ENCODE measurements at places on chromosomes 2 and 18. TPM values are rescaled to one million over a fixed set of nuclear protein-coding genes. Genes with fewer than 3 reads are reported as not detected.

The DCDC2C gene
- total RNA-seq = not detected

DNA sequence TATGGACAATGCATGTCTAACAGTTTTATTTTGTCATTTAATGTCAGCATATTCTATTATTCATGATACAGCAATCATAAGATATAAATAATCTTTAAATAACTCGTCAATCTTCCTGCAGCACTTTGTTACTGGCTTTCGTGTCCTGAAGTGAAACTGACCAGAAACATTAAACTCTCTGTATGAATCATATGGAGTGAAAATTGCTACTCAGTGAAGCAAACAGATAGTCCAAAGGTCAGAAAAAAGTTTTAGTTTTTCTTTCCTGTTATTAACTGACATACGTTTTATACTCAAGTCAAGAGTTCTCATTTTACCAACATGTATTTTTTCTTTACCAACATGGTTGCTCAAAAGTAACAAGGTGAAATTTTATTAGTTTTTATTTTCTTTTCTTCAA is 106.8 kb upstream of the GALNT5 start:
- no peaks in the 10 kb centered on the region for H3K4me1 ChIP-seq
- H3K27me3 ChIP-seq = no peaks in the 10 kb centered on the region
- DNase-seq = no peak
- H3K4me3 ChIP-seq = no peak overlapping the region

GRCh38 chr2:6937582-6937981 is 20.4 kb downstream of the RNF144A start:
- no peak overlapping the region for H3K4me3 ChIP-seq
- no peaks in the 10 kb centered on the region for H3K4me1 ChIP-seq
- DNase-seq = no peak
- H3K36me3 ChIP-seq = no peaks in the 10 kb centered on the region
- H3K27me3 ChIP-seq = no peaks in the 10 kb centered on the region
- H3K27ac ChIP-seq = no peak overlapping the region

GRCh38 chr2:196431957-196432356 is 207.6 kb upstream of the CCDC150 start:
- H3K4me1 ChIP-seq = no peaks in the 10 kb centered on the region
- H3K27ac ChIP-seq = no peak overlapping the region

- no peaks in the 10 kb centered on the region for H3K36me3 ChIP-seq
- H3K4me3 ChIP-seq = peak within 1 kb of the TSS; percentile 12
- H3K27ac ChIP-seq = no peak within 1 kb of the TSS
- no peaks in the 10 kb centered on the region for H3K4me1 ChIP-seq
Measured at GRCh38 chr2:70767699-70768589, at the start of gene ADD2. Gene ADD2 (minus strand): TSS chr2:70768200. CDS start chr2:70706408, 61,792 bp downstream.

GRCh38 chr2:220704810-220705209 is 867.3 kb downstream of the EPHA4 start:
- H3K4me1 ChIP-seq = no peaks in the 10 kb centered on the region
- H3K36me3 ChIP-seq = no peaks in the 10 kb centered on the region
- H3K27ac ChIP-seq = no peak overlapping the region
- no peaks in the 10 kb centered on the region for H3K27me3 ChIP-seq

DNA sequence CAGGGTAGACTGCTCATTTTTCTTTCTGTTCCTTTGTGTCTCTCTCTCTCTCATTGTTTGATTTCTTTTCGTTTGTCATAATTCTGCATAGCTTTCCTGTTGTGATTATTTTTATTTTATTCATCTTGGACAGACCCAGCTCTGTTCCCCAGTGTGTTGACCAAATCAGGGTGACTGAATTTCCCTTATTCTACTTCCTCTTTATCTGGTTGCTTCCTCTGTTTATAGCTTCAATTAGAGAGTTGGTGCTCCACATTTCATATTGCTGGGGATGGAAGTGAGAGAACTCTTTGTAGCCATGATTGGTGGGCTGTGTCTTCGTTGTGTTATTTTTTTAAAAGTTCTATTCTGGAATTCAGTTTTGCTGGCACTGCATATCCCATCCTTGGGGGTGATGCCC is 19.1 kb downstream of the PROKR1 start:
- H3K4me1 ChIP-seq = no peaks in the 10 kb centered on the region
- no peaks in the 10 kb centered on the region for H3K36me3 ChIP-seq

DNA sequence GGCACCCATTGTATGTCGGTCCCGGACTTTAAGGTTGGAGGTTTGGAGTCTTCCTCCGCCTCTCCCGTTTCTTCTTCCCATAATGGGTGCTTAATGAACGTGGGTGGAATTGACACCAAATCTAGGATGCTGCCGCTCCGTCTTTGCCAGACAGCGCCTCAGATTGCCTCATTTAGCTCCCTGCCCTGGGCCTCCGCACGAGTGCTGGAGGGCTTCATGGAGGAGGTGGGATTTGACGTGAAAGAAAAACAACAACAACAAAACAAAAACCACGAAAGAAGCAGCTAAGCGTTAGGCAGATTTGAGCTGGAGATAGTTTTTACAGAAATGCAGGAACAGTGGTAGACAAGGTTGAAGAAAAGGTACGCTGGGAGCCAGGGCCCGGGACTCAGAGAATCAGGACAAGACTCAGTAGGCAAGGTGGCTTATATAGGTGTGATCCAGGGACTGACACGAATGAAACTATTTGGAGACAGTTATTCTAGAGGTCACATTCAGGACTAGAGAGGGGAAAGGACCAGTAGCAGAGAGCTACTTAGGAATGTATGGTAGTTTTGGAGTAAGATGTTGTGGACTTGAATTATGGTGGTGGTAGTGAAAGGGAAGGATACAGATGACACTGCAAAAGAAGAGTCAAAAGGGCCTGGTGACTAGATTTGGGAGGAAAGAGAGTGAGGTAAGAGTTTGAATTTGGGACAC is 605 bp downstream of the ZNF2 start:
- peaks cover 2% of the 10 kb centered on the region for H3K36me3 ChIP-seq
- H3K27ac ChIP-seq = peak overlapping the region; percentile 99
- no peaks in the 10 kb centered on the region for H3K27me3 ChIP-seq
- DNase-seq = no peak
- peaks cover 11% of the 10 kb centered on the region for H3K4me1 ChIP-seq

DNA sequence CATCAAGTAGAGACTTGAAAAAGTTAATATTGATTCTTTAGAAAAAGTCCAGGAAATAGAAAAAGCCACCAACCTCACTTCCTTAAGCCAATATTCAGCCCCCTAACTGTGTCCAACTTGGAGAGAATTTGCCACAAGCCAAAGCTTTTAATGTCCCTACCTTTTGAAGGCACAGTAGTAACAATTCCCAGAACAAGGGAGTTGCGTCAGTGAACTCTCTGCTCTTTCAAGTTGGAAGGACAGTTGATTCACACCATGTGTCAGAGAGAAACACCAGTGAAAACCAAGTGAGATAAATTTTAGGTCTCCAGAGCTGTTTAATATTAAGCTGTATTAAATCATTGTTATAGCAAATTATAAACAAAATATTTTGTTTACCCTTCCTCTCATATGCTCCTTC is 66.1 kb downstream of the EXOC6B start:
- H3K27ac ChIP-seq = no peak overlapping the region
- no peaks in the 10 kb centered on the region for H3K27me3 ChIP-seq
- DNase-seq = no peak
- no peak overlapping the region for H3K4me3 ChIP-seq

GRCh38 chr18:74778191-74778847 is 180.6 kb downstream of the ZNF407 start:
- no peak for DNase-seq
- no peak overlapping the region for H3K27ac ChIP-seq
- no peaks in the 10 kb centered on the region for H3K27me3 ChIP-seq
- H3K36me3 ChIP-seq = no peaks in the 10 kb centered on the region
- no peak overlapping the region for H3K4me3 ChIP-seq

- no peaks in the 10 kb centered on the region for H3K36me3 ChIP-seq
- DNase-seq = no peak
- H3K4me1 ChIP-seq = no peaks in the 10 kb centered on the region
- no peaks in the 10 kb centered on the region for H3K27me3 ChIP-seq
Measured at GRCh38 chr2:8049851-8050571, 631.8 kb upstream of the ID2 start.

GRCh38 chr2:34105006-34105767 is 506.1 kb upstream of the FAM98A start:
- H3K27me3 ChIP-seq = no peaks in the 10 kb centered on the region
- H3K4me1 ChIP-seq = no peaks in the 10 kb centered on the region
- DNase-seq = no peak
- H3K4me3 ChIP-seq = no peak overlapping the region

The SCG2 gene
- 1.7 TPM for total RNA-seq

DNA sequence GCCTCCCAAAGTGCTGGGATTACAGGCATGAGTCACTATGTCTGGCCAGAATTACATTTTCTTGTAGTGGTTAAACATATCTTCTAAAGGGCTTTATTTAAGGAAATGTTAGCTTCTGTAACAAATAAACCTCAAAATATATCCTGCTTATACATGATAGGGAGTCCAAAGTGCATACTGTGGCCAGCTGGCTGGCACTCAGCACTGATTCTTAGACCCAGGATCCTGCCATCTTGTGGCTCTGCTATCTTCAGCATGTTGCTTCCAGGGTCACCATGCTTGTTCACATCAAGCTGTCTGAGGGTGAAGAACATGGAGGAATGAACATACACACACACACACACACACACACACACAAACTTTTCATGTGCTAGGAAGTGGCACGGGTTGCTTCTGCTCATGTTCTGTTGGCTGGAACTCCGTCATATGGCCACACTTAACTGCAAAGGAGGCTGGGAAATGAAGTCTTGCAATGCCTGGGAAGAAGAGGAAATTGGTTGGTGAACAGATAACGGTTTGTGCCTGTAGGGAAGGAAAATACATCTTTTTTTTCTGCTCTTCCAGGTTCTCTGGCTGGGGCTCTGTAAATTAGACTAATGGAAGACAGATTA is 40.0 kb downstream of the NPPC start:
- DNase-seq = no peak
- H3K27ac ChIP-seq = no peak overlapping the region
- no peak overlapping the region for H3K4me3 ChIP-seq
- H3K4me1 ChIP-seq = no peaks in the 10 kb centered on the region
- H3K36me3 ChIP-seq = no peaks in the 10 kb centered on the region
- H3K27me3 ChIP-seq = peaks cover 4% of the 10 kb centered on the region

GRCh38 chr2:223019390-223019930 is 32.5 kb upstream of the KCNE4 start:
- no peaks in the 10 kb centered on the region for H3K27me3 ChIP-seq
- no peak overlapping the region for H3K27ac ChIP-seq
- no peaks in the 10 kb centered on the region for H3K36me3 ChIP-seq
- DNase-seq = no peak

DNA sequence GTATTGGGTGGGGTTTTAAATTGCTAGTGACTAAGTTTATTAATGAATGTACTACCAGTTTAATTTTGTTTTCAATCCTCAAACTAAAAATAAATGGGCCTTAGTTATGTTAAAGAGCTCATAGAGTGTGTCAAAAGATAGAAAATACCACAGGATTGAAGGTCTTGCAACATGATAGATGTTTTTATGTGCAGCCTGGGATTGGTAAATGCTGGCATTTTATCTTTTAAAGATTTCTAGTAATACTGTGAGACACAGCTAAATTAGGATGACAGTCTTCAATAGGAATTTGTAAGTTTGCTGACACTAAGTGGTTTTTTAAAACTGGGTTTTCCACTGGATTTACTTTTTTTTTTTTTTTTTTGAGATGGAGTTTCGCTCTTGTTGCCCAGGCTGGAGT is 122.3 kb downstream of the HAUS1 start:
- H3K27me3 ChIP-seq = no peaks in the 10 kb centered on the region
- no peak overlapping the region for H3K27ac ChIP-seq
- no peaks in the 10 kb centered on the region for H3K36me3 ChIP-seq

The KCNJ3 gene
- total RNA-seq = 0.21 TPM

The GPBAR1 gene
- total RNA-seq = 0.18 TPM

- H3K4me3 ChIP-seq = no peak overlapping the region
- H3K27ac ChIP-seq = no peak overlapping the region
- no peak for DNase-seq
- no peaks in the 10 kb centered on the region for H3K4me1 ChIP-seq
- H3K36me3 ChIP-seq = no peaks in the 10 kb centered on the region
Measured at GRCh38 chr2:234723400-234723799, 226.5 kb upstream of the ARL4C start.

GRCh38 chr2:147382322-147382948 is 462.4 kb upstream of the ACVR2A start:
- no peaks in the 10 kb centered on the region for H3K4me1 ChIP-seq
- H3K27me3 ChIP-seq = no peaks in the 10 kb centered on the region
- no peak for DNase-seq
- H3K36me3 ChIP-seq = no peaks in the 10 kb centered on the region
- H3K27ac ChIP-seq = no peak overlapping the region
- H3K4me3 ChIP-seq = no peak overlapping the region

The IL1R1 gene
- total RNA-seq = 7.1 TPM

- no peak overlapping the region for H3K27ac ChIP-seq
- H3K4me3 ChIP-seq = no peak overlapping the region
- no peaks in the 10 kb centered on the region for H3K4me1 ChIP-seq
Measured at GRCh38 chr2:230318190-230319121, 8.5 kb upstream of the SP140L start.

GRCh38 chr2:168312036-168312822 is 64.8 kb upstream of the STK39 start:
- H3K4me1 ChIP-seq = no peaks in the 10 kb centered on the region
- H3K27ac ChIP-seq = no peak overlapping the region
- H3K36me3 ChIP-seq = no peaks in the 10 kb centered on the region
- no peaks in the 10 kb centered on the region for H3K27me3 ChIP-seq
- DNase-seq = no peak

GRCh38 chr18:26457195-26457594 is 91.2 kb downstream of the KCTD1 start:
- no peaks in the 10 kb centered on the region for H3K4me1 ChIP-seq
- no peaks in the 10 kb centered on the region for H3K27me3 ChIP-seq
- H3K27ac ChIP-seq = no peak overlapping the region
- H3K36me3 ChIP-seq = no peaks in the 10 kb centered on the region

DNA sequence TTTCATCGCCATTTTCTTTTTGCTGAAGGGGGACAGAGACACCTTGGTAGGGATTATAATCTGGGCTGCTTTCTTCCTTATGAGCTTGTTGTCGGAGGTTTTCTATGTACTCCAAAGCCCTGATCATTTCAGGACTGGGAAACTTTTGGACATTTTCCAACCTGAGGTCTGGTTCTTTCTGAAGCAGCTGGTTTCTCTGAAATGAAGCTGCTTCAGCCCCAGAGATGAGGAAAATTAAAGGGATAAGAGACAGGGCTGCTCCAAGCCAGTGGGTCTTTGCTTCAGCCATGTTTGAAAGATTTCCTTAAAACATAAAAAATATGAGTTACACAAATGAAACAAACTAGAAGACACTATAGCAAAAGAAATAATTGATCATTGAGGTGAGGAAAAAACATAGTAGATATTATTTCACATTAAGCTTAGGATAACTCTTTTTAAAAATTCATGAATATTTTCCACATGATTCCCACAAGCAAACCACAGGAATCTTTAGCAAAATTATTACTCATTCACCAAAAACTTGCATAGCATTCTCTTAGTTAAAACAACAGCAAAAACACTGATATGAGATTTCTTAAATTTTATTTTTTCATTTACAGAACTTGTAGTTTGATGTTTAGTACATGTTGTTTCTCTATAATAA is 3.0 kb downstream of the SCG2 start:
- no peak for DNase-seq
- H3K4me3 ChIP-seq = no peak overlapping the region
- no peaks in the 10 kb centered on the region for H3K36me3 ChIP-seq
- H3K27ac ChIP-seq = no peak overlapping the region
- H3K27me3 ChIP-seq = no peaks in the 10 kb centered on the region

- H3K27ac ChIP-seq = no peak overlapping the region
- DNase-seq = no peak
- peaks cover 2% of the 10 kb centered on the region for H3K36me3 ChIP-seq
- no peaks in the 10 kb centered on the region for H3K27me3 ChIP-seq
- H3K4me3 ChIP-seq = no peak overlapping the region
- H3K4me1 ChIP-seq = no peaks in the 10 kb centered on the region
Measured at GRCh38 chr2:31922542-31923408, 88.0 kb downstream of the MEMO1 start.

- H3K4me3 ChIP-seq = no peak overlapping the region
- H3K36me3 ChIP-seq = no peaks in the 10 kb centered on the region
- no peak overlapping the region for H3K27ac ChIP-seq
- H3K4me1 ChIP-seq = peaks cover 44% of the 10 kb centered on the region
- no peaks in the 10 kb centered on the region for H3K27me3 ChIP-seq
- DNase-seq = no peak
Measured at GRCh38 chr2:28399956-28400355, 7.3 kb downstream of the FOSL2 start.
